ENCODE measurements at places on chromosomes 16 and 17. TPM values are rescaled to one million over a fixed set of nuclear protein-coding genes. Genes with fewer than 3 reads are reported as not detected.

- H3K36me3 ChIP-seq: no peaks in the 10 kb centered on the region
- no peaks in the 10 kb centered on the region for H3K4me1 ChIP-seq
- H3K4me3 ChIP-seq: no peak overlapping the region
- H3K27ac ChIP-seq: no peak overlapping the region
Observed at GRCh38 chr17:83176623-83177583, 97.5 kb downstream of the METRNL start.

DNA sequence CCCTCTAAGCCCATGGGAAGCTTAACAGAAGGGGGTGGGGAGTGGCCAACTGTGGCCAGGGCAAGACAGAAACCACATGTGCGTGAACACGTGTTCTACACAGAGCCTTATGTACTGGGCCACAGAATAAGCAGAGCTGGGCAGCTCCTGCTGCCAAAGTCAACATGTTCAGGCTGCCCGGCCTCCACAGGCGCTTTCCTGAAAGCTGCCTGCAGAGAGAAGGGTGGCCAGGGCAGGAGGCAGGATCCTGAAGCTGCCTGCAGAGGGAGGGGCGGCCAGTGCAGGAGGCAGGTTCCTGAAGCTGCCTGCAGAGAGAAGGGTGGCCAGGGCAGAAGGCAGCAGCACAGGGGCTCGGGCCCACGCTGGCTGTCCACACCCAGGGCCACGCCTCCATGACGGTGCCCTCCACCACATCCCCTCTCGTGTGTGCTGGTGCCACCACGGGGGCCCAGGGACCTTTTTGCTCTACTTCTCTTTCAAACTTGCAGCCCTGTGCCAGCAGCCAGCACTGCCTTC, 79.5 kb downstream of the ANKRD11 start:
- no peaks in the 10 kb centered on the region for H3K27me3 ChIP-seq

DNA sequence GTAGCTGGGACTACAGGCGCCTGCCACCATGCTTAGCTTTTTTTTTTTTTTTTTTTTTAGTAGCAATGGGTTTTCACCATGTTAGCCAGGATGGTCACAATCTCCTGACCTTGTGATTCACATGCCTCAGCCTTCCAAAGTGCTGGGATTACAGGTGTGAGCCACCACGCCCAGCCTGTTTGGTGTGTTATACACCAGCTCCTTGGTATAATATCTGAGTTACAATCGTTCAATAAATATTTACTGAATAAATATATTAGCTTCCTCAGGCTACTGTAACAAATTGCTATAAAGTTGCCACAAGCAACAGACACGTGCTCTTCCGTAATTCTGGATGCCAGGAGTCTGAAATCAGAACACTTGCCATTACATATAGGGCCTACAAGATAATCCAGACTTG, 13.6 kb upstream of the FAM20A start:
- H3K4me1 ChIP-seq: no peaks in the 10 kb centered on the region
- no peaks in the 10 kb centered on the region for H3K27me3 ChIP-seq
- H3K27ac ChIP-seq: no peak overlapping the region
- H3K36me3 ChIP-seq: no peaks in the 10 kb centered on the region

DNA sequence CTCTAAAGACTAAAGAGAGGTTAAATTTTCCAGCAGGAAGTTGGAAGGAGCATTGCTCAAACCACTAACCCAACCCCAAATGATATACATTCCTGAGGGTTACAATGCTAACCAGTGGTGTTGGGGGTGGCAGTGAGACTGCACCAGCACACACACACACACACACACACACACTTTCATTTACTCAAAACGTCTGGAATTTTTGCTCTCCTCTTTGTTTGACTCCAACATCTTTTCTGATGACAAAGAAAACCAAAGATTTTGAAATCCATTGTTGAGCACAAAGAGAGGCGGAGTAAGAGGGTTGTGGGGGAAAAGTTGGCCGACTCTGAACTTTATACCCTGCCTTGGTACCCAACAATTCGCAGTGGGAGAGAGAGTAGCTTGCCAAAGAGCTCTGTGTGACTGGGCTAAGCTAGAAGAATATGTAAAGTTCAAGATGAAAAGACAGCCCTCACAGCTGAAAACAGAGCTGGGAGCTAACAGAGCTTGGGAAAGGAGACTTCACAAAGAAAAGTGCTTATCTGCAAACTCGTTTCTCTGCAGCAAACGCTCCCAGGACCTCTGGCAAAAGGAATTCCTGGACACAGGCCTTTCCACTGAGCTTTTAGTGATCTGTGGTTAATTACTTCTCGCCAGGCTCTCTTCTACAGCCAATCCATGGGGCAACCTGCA, 426.0 kb upstream of the CDH11 start:
- peak overlapping the region; percentile 12 for H3K27ac ChIP-seq
- no peaks in the 10 kb centered on the region for H3K4me1 ChIP-seq
- no peaks in the 10 kb centered on the region for H3K36me3 ChIP-seq

DNA sequence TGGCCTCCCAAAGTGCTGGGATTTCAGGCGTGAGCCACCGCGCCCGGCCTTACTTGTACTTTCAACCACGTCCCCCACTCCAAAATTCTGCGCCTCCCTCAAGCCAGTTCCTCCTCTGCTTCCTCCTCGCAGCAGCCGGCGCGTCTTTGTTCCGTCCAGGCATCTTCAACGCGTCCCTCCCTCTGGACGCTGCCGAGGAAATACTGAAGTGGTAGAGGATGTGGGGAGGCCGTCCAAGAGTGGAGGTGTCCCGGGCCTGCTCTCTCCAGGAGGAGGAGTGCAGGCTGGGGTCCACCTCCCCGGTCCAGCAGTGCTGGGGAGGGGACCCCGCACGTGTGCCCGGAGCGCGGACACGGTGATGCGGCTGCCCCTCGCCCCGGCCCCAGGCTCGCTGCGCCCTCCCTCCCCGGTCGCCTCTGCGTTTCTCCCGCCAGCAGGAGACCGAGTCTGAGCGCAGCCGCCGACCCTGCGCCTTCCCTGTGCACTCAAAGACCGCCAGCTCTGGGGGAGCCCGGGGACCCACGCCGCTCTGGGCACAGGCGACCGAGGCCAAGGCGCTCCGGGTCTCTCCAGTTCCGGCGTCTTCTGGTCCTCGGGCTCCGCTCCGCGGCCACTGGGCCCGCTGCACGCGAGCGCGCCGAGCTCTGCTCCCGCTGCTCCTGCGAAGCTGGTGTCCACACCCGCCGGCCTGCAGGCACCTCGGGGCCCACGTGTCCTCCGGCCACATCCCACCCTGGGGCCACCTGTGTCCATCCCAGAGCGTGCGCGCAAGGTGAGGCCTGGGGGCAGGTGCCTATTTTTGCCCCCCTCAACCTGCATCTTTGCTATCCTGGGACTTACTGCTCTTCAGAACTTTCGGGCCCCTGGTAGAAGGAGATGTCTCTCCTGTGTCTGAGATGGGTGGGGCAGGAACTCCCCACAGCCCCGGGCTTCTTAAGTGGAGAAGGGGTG, 31.7 kb downstream of the OSBPL7 start:
- H3K4me3 ChIP-seq: peak overlapping the region; percentile 60
- no peak overlapping the region for H3K27ac ChIP-seq
- DNase-seq: peak; percentile 59

DNA sequence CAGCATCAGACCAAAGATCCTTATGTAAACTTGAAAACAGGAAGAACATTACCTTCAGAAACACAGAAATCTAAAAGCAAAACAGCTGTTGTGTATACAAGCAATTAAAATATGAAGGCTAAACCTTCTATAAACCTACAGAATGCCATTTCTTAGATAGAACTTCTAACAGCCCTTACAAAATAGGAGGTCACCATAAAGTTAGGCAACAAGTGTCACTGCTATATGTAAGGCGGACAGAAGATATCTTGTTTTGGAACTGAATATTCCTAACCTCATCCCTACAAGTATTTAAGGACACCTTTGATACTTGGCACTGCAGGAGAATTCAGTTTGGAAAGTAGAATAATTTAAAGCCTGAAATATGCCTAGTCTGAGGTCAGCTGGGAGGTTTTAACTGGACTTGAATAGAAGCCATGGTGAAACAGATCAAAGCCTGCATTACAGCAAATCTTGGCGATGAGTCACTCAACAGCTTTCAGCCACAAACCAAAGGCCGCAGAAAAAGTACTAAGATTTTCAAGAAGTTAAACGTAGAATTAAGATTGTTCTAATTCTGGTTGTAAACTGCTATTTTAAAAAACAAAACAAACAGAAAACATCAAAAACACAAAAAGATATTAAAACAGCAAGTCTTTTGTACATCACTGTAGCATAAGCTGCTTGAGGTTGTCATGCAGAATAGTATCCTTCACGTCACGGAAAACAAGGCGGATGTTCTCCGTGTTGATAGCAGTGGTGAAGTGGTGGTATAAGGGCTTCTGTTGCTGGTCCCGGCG, 42.7 kb downstream of the GNA13 start:
- no peak for DNase-seq
- no peaks in the 10 kb centered on the region for H3K27me3 ChIP-seq
- peak overlapping the region; percentile 63 for H3K27ac ChIP-seq
- peaks cover 2% of the 10 kb centered on the region for H3K4me1 ChIP-seq

- no peaks in the 10 kb centered on the region for H3K27me3 ChIP-seq
- H3K4me1 ChIP-seq: no peaks in the 10 kb centered on the region
- no peaks in the 10 kb centered on the region for H3K36me3 ChIP-seq
Observed at GRCh38 chr16:55435387-55435786, 43.6 kb upstream of the MMP2 start.

- peak overlapping the region; percentile 100 for H3K4me3 ChIP-seq
- H3K36me3 ChIP-seq: no peaks in the 10 kb centered on the region
- no peaks in the 10 kb centered on the region for H3K4me1 ChIP-seq
- DNase-seq: no peak
- H3K27ac ChIP-seq: peak overlapping the region; percentile 92
Observed at GRCh38 chr17:32875923-32876416, 954 bp downstream of the MYO1D start.

DNA sequence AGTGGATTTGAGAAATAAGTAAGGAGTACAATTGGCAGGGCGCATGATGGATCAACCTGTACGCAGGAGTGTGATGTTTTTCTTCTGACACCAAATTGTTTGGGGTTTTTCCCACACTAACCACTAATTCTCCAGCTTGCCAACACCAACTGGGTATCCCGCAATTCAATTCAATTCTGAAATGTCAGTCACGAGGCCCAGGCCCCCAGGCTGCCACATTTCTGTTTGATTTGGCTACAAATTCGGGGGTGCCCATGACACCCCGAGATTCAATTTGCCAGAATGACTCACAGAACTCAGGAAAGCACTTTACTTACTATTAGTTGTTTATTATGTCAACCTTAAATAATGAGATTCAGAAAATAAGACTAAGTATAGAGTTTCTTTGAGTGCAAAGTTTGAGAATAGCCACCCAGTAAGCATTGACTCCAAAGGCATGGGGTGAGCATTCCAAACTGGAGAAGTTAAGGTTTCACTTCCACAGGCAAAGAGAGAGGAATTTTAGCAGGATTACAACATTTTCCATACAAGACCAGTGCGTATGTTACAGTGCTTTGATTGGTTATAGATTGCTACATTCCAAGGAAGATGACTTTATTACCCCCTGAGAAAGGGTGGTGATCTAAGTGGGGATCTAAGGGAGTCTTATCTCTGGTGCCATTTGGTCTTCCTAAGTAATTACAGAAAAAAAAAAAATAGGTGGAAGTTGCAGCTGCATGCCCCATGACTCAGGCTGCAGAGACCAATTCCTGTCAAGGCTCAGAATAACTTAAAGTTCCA, 11.5 kb downstream of the SLC46A1 start:
- no peaks in the 10 kb centered on the region for H3K27me3 ChIP-seq
- no peak overlapping the region for H3K4me3 ChIP-seq
- H3K36me3 ChIP-seq: no peaks in the 10 kb centered on the region
- no peak overlapping the region for H3K27ac ChIP-seq
- DNase-seq: no peak

DNA sequence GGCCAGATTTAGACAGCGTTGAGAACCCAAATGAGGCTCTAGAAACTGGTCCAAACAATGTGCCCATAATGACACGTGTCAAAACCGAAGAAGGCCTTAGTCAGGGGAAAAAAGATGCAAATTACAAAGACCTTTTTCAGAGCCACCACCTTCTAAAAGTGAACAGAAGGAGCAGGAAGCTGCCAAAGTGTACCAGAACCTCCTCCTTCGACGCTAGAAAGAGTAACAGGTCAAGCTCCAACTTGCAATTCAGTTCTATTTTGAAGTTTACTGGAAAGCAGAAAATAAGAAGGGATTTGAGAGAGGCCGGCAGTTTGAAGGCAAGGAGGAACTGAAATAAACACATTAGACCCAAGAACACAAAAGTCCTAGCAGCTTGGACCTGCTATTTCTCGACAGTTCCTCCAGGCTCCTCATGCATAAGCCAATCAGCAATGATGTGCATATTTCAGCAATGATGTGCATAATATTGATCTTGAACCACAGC, 61.8 kb downstream of the XYLT1 start:
- no peaks in the 10 kb centered on the region for H3K27me3 ChIP-seq
- no peak overlapping the region for H3K4me3 ChIP-seq
- H3K27ac ChIP-seq: no peak overlapping the region
- no peak for DNase-seq
- peaks cover 5% of the 10 kb centered on the region for H3K4me1 ChIP-seq
- H3K36me3 ChIP-seq: no peaks in the 10 kb centered on the region

- no peaks in the 10 kb centered on the region for H3K4me1 ChIP-seq
- no peak overlapping the region for H3K27ac ChIP-seq
- H3K36me3 ChIP-seq: no peaks in the 10 kb centered on the region
Observed at GRCh38 chr17:74260525-74260850, 13.5 kb upstream of the DNAI2 start.

DNA sequence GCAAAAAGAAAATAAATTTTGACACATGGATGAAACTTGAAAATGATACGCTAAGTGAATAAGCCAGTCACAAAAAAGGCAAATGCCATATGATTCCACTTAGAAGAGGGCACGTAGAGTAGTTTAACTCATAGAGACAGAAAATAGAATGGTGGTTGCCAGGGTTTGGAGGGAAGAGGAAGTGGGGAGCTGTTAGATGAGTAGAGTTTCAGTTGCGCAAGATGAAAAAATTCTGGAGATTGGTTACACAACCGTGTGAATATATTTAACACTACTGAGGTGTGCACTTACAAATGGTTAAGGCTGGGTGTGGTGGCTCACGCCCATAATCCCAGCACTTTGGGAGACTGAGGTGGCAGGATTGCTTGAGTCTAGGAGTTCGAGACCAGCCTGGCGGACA, 93.4 kb upstream of the TMEM132E start:
- H3K36me3 ChIP-seq: no peaks in the 10 kb centered on the region
- DNase-seq: no peak
- H3K4me3 ChIP-seq: no peak overlapping the region
- peaks cover 59% of the 10 kb centered on the region for H3K27me3 ChIP-seq
- no peaks in the 10 kb centered on the region for H3K4me1 ChIP-seq

GRCh38 chr17:58632324-58633314, 59.2 kb downstream of the TEX14 start:
- H3K4me3 ChIP-seq: peak overlapping the region; percentile 36
- no peaks in the 10 kb centered on the region for H3K36me3 ChIP-seq
- peak overlapping the region; percentile 81 for H3K27ac ChIP-seq
- no peak for DNase-seq
- H3K4me1 ChIP-seq: no peaks in the 10 kb centered on the region
- H3K27me3 ChIP-seq: no peaks in the 10 kb centered on the region

The NPIPB9 gene
- 12.3 TPM for total RNA-seq

The CASKIN1 gene
- total RNA-seq: 0.33 TPM

The NPW gene
- not detected for total RNA-seq

The SLC16A13 gene
- total RNA-seq: 0.32 TPM

The SLFN14 gene
- not detected for total RNA-seq

The KRT25 gene
- total RNA-seq: not detected

The RNF43 gene
- 8.5 TPM for total RNA-seq

Measured in breast epithelium (tissue), 4 donors.